ENCODE measurements at places on chromosomes 16 and 17.

- peak; percentile 63 for DNase-seq
Measured at GRCh38 chr17:50688245-50688644, 19.5 kb downstream of the ANKRD40 start.

DNA sequence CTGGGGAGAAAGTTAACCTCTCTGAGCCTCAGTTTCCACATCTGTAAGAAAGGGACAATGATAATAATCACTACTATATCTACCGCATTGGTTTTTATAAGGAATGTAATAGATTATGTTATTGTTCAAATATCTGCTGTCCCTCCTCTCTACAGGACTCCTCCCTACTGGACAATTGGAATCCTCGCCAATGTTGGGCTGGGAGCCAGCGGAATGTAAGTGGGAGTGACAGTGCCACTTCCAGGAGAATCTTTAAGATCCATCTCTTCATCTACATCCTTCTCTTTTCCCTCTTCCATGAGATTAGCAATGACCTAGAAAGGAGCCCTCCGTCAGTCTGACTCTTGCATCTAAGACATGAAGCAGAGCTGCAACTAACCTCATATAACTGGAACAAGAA lies 95.1 kb downstream of the GRIN2A start:
- DNase-seq = no peak

- no peak for DNase-seq
Measured at GRCh38 chr17:83181991-83182619, 102.7 kb downstream of the METRNL start.

DNA sequence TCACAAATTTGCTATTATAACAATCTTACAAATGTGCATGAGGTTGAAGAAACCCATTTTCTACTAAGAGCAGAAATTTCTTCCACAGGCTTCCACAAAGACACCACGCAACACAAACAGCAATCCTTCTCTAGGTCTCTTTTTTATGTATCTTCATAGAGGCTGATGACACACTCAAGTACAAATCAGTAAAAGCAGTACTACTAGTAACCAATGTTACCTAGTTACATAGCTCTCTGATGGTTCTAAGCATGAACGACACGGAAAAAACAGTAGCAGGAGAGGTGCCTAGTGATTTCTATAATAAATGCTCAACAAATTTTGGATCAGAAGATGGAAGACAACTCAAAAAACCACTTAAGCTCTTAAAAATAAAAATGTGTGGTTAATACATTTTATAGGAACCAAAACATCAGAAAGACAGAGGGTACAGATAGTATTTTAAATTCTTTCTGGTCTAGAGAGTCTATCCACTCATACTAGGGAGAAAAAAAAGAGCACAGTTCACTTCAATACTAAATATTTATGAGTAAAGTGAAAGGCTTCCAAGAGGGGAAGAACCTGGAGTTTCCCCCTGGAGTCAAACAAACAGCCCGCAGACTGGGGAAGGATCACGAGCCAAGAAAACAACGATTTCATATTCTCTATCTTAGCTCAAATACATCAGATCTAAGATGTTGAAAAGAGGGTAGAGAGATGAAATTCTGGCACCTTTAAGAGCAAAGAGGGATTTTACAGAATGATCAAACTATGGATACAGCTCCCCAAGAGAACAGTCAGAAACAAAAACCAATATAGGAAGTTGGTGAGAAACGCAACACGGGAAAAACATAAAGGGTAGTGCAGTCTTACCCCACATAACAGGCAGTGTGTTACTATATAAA lies 40.2 kb downstream of the SMG6 start:
- no peak for DNase-seq

- DNase-seq = no peak
Measured at GRCh38 chr17:19456016-19456927, 45.2 kb downstream of the RNF112 start.

GRCh38 chr16:86080131-86080875 lies 181.3 kb downstream of the IRF8 start:
- no peak for DNase-seq

DNA sequence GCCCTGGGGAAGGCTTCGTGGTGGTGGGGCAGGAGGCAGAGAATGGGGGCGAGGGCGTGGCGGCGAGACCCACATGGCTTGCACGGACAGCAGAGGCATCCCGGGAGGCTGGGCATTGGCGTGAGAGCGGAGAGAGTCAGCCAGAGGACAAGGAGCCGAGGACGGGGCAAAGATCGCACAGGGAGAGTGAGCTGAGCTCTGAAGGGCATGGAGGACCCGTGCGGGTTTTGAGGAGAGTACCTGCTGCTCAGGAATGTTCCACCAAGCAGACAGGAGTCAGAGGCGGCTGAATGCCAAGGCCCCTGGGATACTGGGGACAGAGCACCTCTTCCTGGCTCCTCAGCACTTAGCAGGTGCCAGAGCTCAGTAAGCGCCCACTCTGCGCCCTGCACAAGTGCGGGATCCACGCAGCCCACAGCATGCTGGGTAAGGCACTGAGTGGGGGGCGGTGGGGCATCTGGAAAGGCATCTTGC lies 47.8 kb downstream of the ARHGAP27 start:
- DNase-seq = no peak

DNA sequence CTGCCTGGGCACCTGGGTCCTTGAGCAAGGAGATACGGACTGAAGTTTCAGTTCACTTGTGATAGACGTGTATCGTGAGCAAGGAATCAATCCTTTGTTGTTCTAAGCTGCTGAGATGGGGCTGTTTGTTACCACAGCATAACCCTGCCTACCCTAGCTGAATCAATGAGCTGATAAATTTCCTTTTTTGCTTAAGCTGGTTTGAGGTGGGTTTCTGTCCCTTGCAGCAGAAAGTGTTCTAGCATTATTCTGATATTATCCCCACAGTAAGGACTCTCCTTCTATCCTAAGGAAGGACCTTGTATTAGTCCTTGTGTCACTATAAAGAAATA lies 51.5 kb downstream of the IL21R start:
- DNase-seq = no peak

DNA sequence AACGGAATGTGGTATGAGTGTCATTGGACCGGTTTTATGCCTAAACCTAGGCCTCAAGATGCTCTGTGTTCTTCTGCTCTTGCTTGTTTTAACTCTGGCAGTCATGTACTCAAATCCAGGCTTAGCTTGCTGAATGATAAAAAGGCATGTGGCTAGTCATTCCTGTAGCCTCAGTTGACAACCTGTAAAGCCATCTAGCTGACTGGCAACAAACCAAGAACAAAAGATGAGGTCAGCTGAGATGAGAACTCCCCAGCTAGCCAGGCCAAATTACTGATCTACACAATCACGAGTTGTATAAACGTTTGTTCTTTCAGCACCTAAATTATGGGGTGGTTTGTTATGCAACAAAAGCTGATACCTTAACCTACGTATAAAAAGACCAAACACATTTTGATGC lies 1406.0 kb upstream of the CDH8 start:
- no peak for DNase-seq

DNA sequence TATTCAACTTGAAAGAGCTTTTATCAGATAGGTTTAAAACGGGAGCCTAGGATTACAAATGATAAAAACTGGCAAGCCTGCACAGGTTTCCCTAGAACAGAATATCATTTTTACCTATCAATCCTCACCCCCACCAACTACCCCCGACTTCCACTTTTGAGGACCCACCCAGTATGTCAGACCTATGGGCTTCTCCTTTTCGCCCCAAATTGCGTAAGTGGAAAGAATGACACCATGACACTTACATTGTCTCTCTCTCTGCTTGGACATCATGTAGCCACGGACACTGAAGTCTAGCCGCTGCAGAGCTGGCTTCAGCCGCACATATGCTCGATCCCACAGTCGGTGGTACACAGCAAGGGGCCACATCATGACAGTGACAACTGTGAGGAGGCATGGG lies 7.4 kb upstream of the PSMC3IP start:
- no peak for DNase-seq

DNA sequence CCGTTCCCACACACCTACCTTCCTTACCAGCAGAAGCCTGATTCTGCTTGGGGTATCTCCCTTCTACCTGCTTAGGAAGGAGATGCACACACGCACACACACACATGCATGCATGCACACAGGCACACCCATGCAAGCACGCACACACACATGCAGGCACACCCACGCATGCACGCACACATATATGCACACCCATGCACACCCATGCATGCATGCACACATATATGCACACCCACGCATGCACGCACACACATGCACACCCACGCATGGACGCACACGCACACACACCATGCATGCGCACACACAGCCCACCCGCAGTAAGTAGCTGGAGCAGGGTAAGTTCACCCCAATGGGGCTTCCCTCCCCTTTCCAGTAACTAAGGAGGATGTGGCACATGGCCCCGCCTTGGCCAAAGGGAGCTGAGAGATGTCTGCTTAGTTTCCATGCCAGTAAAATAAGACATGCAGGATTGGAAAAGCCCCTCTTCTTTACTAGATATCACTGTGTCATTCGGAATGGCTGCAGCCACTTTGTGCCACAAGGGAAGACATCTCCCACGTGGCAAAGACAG lies 33.7 kb downstream of the ADCY9 start:
- DNase-seq = no peak

- DNase-seq = peak; percentile 61
Measured at GRCh38 chr16:25140459-25140858, 28.9 kb downstream of the LCMT1 start.

- DNase-seq = no peak
Measured at GRCh38 chr17:18959845-18960240, 7.9 kb downstream of the SLC5A10 start.

DNA sequence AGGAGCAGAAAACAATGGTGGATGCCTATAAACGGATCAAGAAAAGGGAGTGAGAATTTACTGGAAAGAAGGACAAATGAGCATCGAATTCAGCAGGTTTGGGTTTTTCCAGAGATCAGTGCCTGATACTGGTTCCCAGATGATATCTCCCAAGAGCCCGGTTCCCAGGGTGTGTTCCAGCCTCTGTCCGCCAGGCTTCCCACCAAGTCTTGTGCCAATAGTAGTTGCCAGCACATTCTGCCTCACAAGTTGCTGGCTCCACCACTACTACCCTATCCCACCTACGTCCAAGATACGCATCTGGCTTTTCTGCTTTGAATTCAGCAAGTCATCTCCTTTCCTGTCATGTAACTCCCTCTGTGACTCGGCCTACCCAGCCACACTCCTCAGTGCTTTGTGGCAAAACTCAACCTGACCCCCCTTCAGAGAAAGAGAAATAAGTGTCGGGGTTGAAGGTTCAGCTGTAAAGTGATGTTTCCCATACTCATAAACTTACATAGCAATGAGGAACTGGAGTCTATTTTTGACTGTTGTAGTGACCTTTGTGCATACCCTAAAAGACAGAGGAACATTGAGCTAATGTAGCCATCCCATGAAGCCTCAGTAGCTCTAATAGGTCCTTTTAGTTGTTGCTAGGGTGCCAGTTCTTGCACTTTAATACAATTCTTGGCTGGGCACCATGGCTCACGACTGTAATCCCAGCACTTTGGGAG lies 277.0 kb downstream of the IRX3 start:
- no peak for DNase-seq

- DNase-seq = no peak
Measured at GRCh38 chr17:39002991-39003715, 36.0 kb upstream of the FBXO47 start.

- DNase-seq = no peak
Measured at GRCh38 chr16:27706156-27706865, 156.4 kb downstream of the KATNIP start.

Measured in Caki2 (cell line).